ENCODE measurements at places on chromosomes 2 and 18.

DNA sequence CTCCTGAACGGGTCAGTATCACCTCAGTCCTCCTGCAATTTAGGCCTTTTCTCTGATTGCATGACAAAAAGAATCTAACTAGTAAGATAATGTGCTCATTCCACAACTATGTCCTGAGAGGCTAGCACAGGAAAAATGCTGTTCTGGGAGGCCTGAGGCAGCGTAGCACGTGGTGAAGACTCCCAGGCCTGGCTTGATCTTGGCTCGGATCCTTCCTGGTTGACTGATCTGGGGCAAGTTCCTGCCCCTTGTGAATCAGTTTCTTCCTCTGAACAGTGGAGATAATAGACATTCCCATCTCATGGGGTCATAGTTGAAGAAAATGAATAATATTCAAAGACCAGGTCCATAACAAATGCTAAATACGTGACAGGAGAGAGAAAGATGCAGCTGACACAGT lies 12.3 kb downstream of the FBLN7 start:
- no peak for DNase-seq

DNA sequence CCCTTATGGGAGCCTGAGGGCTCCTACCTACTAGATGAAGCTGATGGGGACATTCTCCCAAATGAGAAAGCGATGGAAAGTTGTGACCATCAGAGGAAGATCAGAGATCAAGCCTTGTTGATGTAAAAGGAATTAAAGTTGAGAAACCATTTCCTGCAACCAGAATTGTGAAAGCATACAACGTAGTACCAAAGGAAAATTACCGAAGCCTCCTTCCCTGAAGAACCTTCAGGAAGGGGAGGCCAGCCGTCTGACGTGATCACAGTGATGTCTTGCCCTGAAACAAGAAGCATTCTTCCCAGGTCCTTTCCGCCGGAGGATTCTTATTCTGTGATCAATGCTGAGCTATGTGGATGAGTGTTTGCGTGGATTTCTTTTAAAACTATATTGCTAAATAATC lies 211.6 kb upstream of the TNP1 start:
- DNase-seq, result no peak

- DNase-seq, result no peak
Observed at GRCh38 chr2:10447300-10447894, 730 bp downstream of the ODC1 start.

DNA sequence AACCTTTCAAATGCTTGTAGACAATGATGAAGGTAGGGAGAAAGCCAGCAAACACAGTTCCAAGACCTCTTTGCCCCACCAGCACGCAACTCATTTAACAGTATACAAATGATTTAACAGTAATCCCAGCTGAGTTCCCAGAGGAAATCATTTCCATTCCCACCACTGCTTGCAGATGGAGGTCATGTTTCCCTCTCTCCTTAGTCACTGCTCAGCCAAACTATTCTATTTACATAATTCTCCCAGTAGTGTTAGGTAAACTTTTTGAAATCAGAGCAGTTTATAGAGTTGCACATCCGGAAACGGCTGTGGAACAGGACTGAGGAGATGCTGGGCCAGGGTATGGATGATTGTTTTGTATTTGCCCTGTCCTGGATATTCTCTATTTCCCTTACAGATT lies 328.5 kb downstream of the FIGN start:
- no peak for DNase-seq

DNA sequence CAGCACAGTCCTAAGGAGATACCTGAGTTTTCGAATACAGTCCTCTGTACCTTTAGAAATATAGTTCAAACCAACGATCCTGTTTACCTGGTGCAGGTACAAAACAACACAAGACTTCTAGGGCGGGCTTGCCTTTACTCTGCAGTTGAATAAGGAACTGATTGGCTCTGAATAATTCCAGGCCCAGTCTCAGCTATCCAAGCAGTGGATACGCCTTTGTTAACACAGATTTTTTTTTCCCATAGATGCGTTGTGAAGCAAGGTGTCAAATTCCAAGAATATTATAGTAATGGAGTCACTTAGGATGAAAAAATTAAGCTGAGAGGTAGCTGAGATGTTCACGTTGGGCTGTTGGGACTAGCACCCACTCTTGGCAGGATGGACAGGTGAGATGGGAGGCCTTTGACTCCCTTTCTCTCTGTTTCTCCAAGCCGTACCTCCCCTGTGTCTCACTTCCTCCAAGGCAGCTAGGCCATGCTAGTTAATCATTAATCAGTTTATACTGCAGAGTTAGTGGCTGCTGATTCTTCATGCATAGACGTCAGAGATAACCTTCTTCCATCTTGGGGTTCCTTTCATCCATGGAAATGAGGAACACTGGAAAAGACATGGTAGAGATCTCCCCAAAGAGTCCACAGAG lies 380.8 kb upstream of the ACVR2A start:
- DNase-seq, result no peak

GRCh38 chr2:98551316-98551715 lies 57.0 kb downstream of the COA5 start:
- no peak for DNase-seq

GRCh38 chr2:207491086-207491485 lies 38.7 kb upstream of the CREB1 start:
- no peak for DNase-seq

GRCh38 chr2:69483696-69484095 lies 46.5 kb upstream of the NFU1 start:
- no peak for DNase-seq

GRCh38 chr2:3520591-3520990 lies 1.3 kb upstream of the ADI1 start:
- DNase-seq, result no peak

- DNase-seq, result peak; percentile 14
Observed at GRCh38 chr2:164826293-164827243, 15.1 kb downstream of the COBLL1 start.

DNA sequence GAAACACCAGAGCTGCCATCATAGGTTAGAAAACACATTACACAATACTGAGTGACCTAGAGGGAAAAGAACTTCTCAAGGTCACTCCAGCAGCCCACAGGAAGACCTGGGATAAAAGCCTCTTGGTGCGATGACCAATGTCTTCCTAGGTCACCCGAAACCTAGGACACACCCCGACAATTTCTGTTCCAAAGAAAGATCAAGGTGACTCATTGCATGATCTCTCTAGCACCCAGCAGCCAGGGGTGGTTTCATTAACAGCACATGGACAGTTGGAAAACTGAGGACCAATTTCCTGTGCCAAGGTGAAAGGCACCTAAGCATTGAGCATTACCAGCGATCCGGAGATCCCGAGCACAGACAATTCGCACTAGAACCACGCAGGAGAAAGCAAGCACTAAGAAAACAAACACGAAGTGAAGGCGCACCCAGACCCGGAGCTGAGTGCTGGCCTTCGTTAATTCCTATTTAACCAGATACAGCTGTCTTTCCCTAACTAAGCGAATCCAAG lies 1.5 kb downstream of the CACNB4 start:
- no peak for DNase-seq

- DNase-seq, result no peak
Observed at GRCh38 chr2:150060341-150060740, 427.1 kb downstream of the RND3 start.

DNA sequence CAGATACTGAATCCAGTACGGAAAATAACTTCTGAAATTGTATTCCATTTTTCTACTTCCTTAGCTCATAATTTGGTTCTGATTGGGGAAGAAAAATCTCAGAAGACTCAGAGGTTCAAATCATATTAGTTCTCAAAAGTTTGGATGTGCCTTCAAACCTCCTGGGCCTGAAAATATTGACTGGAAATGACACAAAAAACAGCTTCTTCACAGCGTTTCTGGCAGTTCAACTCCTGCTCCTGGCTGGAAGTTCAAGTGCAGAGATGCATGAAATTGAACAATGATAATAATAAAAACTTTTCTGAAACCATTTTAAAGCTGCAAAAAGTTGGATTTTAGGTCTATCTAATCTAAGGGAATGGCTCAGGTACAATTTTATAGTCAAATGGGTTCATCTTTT lies 1459.9 kb upstream of the CELF4 start:
- no peak for DNase-seq

GRCh38 chr2:86519349-86519748 lies 43.9 kb downstream of the CHMP3 start:
- DNase-seq, result no peak

DNA sequence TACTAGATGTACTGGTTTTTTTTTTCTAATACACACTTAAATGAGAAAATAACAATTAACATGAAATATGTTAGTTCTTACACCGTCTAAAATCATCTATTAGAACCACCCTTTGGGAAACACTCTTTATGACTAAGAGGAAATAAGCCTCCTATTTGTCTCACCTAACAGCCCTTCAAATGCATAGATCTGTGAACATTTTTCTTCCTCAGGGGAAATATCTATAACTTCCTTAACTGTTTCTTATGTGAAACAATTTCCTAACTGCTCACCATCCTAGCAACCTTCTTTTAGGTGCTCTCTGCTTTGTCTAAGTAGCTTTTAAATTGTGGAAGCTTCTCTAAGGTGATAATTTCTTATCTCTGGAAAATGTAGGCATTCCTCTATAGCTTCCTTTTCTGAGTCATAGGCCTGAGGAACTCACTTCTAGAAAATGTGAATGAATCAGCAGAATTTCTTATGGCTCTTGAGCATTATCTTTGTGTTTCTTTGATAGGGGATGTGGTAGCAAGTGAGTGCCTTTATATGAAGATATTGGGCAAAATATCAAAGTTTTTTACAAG lies 56.1 kb downstream of the CNTNAP5 start:
- no peak for DNase-seq
